EH (cell line): ENCODE measurements at places on chromosomes 5 and 9.

DNA sequence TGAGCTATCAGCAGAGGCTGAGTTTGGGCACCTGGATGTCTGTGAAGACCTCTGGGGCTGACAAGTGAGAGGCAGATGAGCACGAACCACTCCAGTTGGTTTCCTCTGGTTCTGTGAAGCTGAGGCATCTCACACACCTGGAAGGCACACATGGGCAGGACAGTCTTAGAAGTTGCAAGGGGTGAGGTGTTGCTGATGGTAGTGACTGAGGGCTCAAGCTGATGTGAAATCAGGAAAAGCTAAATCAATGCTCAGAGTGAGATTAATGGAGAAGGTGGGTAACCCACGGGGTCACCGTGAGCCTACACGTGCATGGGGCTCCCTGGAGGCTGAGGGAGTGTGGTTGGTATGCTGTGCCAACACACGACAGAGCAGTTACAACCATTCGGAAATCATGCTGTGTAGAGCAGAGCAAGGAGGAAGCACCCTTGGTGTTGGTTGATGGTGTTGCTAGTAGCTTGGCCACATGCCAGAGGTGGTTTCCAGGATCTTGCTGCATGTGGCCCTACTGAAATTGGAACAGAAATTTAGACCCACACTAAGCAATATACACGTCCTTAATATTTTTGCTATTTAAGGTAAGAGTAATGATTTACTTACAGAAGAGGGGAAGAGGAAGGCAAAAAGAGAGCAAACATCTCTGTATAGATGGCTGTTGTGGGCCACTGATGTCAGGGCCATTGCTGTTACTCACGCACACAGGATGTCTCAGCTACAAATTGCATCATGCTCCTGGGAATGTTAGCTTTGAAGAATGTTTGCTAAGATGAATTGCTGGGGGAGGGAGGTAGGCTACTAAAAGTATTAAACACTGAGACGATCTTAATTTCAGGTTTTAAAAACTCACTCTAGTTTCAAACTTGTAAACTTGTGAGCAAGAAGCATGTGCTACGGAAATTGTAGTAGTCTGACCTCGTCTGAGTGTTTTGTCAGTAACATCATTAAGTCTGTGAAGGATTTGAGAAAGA lies 170.5 kb downstream of the ARHGEF28 start:
- peak; percentile 97 for DNase-seq

- DNase-seq, result peak; percentile 50
Measured at GRCh38 chr9:137255448-137256114, 454 bp downstream of the NELFB start.

- DNase-seq, result no peak
Measured at GRCh38 chr5:160919626-160920025, 67.6 kb upstream of the ATP10B start.

DNA sequence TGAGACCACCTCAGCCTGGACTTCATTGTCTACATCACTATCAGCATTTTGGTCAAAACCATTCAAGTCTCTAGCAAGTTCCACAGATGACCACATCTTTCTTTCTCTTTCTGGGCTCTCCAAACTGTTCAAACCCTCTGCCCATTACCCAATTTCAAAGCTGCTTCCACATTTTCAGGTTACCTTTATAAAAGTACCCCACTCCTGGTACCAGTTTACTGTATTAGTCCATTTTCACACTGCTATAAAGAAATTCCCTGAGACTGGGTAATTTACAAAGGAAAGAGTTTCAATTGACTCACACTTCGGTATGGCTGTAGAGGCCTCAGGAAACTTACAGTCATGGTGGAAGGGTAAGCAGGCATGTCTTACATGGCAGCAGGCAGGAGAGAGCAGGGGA lies 84.5 kb downstream of the FBXL7 start:
- DNase-seq, result no peak

GRCh38 chr5:126462239-126463014 lies 39.2 kb downstream of the GRAMD2B start:
- no peak for DNase-seq

- DNase-seq, result no peak
Measured at GRCh38 chr5:154761046-154761736, 6.0 kb downstream of the LARP1 start.

- no peak for DNase-seq
Measured at GRCh38 chr5:160674901-160675300, 177.1 kb downstream of the ATP10B start.

GRCh38 chr5:59557572-59557971 lies 336.0 kb downstream of the PDE4D start:
- no peak for DNase-seq

DNA sequence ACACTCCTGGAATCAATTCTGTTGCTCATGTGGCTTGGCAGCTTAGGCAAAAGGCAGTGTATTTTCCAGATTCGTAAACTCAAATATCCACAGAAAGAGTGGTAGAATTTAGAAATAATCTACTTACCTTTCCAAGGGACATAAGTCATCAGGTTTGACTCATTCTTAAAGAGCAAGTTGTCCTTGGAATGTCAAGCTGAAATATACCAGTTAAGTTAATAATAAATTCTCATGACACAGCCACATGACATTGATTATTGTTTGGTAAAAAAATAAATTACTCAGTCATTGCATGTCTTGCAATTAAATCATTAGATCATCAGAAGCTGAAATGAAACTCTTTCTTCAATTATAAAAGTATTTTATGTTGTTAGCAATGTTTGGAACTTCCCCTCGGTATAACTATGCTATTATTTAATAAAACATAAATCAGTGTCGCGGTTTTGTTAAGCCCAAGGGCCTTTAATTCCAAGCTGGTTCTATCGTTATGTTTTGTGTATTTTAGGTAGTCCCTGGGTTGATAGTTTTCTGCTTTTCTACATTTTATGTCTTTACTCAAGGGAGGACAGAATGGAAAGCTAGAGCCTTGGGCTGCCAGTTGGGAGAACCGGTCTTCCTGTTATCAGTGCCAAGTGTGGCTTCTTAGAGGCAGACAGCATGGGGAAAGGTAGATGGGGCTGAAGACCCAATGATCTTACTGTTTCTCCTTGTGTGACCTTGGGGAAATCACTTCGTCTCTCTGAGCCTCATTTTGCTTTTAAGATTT lies 79.3 kb upstream of the PRLR start:
- DNase-seq, result no peak
